ENCODE measurements at places on chromosomes 1 and 21.

DNA sequence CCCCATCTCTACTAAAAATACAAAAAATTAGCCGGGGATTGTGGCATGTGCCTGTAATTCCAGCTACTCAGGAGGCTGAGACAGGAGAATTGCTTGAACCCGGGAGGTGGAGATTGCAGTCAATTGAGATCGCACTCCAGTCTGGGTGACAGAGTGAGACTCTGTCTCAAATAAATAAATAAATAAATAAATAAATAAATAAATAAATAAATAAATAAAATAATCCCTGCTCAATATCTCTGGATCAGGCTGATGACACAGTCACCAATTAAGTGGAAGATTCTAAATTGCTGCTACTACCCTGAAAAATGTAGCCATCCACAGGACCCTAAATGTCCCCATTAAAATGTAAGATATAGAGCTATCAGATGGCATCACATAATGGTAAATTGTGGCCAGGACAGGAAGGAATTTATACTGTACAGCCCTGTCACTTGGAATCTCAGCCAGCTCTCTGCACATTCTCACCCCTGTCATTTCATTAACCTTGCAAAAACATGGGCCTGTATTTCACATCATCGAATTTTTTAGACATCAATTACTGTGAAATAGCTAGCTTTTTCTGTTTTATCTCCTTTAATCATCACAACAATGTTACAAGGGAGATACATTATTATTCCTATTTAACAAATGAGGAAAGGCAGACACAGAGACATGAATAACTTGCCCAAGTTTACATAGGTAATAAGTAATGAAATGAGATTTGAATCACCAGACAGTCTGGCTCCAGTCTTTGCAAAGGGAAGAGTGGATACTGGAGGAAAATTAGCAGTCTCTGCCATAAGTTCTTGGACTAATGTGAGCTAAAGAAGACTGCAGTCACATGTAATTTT, 56.7 kb upstream of the NTPCR start:
- DNase-seq, result no peak

- DNase-seq, result no peak
Observed at GRCh38 chr1:5140136-5140535, 485.7 kb downstream of the AJAP1 start.

DNA sequence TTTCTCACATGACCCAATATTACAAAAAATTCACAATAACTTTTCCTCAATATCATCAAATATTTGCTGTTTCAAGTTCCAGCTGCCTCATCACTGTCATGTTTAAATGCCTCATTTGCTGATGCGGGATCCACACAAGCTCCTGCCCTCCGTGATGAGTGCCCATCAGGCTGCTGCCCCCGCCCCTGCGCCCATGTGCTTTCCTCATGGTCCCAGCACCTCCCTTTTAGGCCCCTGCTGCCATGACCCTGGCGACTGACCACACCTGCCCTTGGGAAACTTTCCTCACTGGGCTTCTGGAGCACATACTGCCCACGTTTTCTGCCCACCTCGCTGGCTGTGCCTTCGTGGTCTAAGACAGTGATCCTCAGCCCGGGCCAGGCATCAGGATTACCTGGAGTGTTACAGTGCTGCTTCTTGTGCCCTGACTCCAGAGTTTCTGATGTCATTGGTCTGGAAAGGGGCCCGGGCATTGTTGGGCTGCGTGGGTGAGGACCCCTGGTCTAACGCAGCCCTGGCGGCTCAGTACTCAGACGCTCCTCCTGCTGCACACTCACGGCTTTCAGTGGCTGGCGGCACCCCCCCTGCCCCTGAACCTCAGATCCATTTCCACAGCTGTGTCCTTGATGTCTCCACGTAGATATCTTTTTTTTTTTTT, 20.5 kb downstream of the PLEKHM2 start:
- DNase-seq, result no peak

DNA sequence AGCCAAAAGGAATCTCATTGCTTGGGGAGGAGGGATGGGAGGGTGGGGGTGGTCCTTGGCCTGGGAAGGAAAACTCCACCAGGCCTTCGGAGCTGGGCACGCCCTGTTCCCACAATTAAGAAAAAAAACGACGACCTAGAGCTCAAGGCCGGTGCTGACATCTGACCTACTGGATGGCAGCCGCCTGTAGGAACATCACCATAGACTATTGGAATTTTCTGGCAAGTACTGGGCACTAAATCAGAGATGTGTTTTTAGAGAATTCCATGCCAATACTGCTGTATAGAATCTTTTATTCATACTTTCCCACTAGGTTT, 729 bp downstream of the NADK start:
- no peak for DNase-seq

DNA sequence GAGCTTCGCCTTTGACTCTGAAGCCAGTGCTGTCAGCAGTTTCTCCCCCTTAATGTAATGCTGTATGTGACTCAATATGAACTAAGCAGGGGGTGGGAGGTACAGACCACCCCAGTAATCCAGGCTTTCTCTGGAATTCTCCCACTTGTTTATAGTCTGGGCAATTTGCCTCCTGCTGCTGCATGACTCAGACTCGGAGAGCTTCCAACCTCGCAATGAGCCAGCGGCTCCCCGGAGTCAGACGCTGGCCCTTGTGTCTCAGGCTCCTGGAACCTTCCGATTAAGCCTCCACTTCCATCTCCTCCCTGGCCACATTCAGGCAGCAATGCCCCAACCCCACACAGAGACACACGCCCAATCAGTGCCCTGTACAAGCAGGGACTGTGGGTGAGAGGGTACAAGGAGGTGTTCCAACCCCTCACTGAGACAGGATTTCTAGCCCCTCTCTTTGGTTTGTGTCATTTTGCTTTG, 471.7 kb upstream of the VAMP3 start:
- peak; percentile 70 for DNase-seq

DNA sequence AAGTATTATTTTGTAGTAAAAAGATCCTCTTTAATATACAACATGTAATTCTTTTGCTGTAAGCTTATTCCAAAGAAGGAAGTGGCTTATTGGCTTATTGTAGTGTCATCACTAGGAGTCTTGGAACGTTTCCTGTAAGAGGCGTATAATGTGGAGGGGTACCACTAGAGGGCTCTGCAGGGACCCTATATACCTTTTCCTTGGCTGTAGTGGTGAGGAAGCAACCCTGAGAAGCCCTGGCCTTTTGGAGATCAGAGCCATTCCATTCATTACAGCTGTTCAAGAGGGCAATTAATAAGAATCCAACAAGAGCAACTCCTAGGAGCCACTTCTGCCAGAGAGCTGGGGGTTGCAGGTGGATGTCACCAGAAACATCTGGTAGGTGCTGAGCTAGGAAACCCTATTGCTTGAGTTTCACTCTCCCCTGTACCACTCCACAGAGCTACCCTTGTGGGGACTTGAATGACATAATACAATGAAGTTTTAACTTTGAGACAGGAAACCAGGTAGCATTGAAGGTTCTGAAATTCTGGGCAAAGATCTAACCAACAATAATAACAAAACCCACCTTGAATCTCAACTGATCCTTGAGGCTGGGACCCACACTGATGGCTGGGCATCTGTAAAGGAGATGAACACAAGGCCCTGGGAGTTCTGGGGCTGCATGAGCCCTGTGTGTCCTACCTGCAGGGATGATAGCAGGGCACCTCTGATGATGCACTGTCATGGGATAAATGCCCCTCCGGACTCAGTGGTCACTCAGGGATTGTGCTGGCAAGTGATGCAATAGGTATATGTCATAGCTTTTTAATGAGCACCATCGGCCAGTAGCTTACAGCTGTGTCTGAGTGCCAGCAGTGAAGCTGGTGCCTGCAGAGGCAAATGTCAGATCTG, 160.2 kb upstream of the COA6 start:
- peak; percentile 53 for DNase-seq

DNA sequence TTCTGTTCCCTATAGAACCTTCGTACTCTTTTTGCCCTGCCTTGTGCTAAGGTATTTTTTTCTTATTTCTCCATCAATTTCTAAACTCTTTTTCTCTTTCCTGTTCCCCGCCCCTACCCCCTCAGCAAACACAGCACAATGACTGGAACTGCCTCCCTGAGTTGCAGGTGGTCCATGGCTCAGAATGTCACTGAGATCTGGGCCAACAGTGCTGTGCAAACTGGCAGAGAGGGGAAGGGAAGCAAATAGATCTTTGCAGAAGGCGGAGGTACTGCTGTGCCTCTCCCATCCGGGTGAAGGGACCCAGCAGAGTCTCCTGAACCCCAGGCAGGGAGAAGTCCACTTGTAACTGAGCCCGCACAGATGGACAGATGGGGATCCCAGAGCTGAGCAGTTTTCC, 32.6 kb upstream of the A3GALT2 start:
- no peak for DNase-seq

DNA sequence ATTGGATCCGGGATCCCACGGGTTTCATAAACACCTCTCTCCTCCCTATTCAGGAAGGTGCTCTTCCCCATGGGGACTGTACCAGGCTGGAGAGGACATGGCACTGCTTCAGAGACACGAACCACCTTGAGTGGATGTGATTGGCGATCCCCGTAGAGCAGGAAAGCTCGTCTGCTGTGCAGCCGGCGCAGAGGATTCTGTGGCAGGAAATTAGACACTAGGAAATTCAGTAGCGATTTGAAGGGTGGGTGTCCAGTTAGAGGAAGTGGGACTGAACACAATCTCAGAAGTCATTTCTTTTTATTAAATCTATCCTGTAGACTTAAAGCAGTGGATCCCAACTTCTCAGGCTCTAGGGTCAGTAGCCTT, 767 bp downstream of the PDIK1L start:
- DNase-seq, result no peak

- peak; percentile 73 for DNase-seq
Observed at GRCh38 chr21:37365517-37366481, 774 bp upstream of the DYRK1A start.

- DNase-seq, result no peak
Observed at GRCh38 chr21:46195595-46196195, 11.4 kb upstream of the SPATC1L start.

DNA sequence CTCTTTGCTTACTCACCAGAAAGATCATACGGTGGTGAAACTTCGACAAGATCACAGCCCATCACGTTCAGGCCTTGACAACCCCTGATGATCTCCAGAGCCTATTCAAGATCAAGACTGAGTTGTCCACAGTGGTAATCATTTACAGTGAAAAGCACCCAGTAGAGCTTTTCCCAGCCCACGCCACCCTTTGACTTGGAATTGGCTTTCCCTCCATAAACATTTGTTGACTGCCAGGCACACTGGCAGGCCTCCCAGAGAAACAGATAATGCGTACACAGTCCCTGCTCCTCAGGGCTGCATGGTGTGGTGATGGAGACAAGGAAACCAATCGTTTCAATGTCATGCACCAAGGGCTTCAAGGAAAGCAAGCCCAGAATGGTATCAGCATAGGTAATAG, 10.1 kb downstream of the AGMAT start:
- no peak for DNase-seq

- DNase-seq, result peak; percentile 29
Observed at GRCh38 chr1:203091761-203092330, 6.0 kb upstream of the MYOG start.

GRCh38 chr1:161351482-161351881, 16.2 kb downstream of the CFAP126 start:
- DNase-seq, result no peak

- DNase-seq, result peak; percentile 54
Observed at GRCh38 chr1:119808972-119809550, 2.2 kb downstream of the REG4 start.

- DNase-seq, result no peak
Observed at GRCh38 chr1:18666317-18666920, 35.8 kb downstream of the PAX7 start.

DNA sequence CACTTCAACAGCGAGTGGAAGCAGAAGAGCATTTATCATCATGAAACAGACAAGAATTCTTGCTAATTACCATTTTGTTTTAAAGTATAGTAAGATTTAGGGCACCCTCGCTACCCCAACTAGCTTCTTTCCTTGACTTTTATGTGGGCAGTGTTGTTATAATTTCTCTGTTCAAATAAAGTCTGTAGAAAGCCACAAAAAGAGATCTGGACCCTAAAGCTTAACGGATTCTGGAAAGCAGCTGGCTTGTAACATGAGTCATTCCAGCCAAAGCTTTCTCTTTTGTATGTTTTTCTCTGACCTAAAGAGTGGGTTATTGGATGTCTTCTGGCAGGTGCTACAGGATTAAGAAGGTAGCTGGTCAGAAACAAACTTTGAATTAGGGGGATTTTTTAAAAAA, 37.4 kb downstream of the RUNX1 start:
- DNase-seq, result no peak

GRCh38 chr21:45022348-45022675, 52.1 kb upstream of the ADARB1 start:
- no peak for DNase-seq

DNA sequence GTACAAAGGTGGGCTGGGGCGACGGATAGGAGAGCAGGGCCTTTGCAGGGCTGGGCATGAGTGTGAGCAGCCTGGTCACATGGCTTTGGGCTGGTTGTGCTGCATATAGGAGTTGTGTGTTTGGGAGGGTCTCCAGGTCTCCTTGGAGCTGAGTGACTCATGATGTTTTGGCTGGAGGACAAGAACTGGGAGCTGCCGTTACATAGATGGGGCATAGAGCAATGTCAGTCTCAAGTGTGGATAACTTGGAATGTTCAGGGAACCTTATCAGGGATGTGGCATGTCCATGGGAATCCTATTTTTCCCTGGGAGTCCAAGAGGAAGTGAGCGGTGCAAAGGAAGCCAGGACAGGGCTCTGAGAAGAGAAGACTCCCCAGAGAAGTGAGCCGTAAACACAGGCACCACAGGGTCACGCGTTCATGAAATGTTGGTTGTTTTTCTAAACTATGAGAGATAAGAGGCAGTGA, 136.4 kb upstream of the KCNE2 start:
- no peak for DNase-seq

- no peak for DNase-seq
Observed at GRCh38 chr1:187680823-187681222, 852.1 kb downstream of the PLA2G4A start.

DNA sequence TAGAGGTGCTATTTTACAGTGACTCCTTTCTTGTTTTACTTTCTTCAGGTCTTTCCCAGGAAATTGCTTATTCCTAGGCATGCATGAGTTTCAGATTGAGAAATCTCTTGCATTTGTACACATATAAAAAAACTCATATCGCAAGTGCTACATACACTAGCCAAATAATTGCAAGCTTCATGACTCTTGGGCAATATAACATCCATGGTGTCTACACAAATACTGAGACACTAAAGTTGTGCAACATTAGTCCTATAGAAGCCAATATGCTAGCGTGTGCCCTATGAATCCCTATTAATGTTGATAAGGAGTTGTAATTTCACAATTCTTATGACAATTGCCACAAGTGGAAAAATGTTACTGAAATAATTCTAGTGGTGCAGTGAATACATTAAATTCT, 591.0 kb downstream of the ADGRL2 start:
- no peak for DNase-seq

DNA sequence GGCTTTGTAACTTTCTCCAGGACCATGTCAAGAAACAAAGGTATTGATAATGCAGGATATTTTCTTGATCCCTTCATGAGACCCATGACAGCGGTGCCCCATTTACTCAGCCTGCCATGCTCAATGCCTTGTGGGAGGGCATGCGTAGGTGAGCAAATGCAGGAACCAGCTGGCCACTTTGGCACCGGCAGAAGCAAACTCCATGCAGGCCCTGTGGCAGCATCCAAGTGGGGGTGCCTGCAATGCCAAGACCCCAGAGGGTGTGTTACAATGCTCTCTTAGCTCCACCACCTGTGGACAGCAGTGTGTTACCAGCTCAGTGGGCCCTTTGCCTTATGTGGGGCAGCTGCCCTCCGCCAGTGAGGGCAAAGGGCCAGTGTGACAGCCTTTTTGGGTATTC, 108.1 kb downstream of the ATP1B1 start:
- DNase-seq, result no peak

GRCh38 chr1:154568157-154568815, 708 bp downstream of the CHRNB2 start:
- no peak for DNase-seq

GRCh38 chr1:33254491-33254890, 1.8 kb upstream of the ZNF362 start:
- no peak for DNase-seq

Measured in mammary epithelial cell (primary cell).